ENCODE measurements at places on chromosomes 16 and 17.

GRCh38 chr16:49634235-49635008 is 221.5 kb downstream of the ZNF423 start:
- H3K4me1 ChIP-seq: no peaks in the 10 kb centered on the region
- no peak overlapping the region for H3K4me3 ChIP-seq
- no peak overlapping the region for H3K27ac ChIP-seq
- DNase-seq: no peak
- peaks cover 5% of the 10 kb centered on the region for H3K27me3 ChIP-seq
- H3K36me3 ChIP-seq: no peaks in the 10 kb centered on the region

- H3K27ac ChIP-seq: peak overlapping the region; percentile 66
- H3K4me1 ChIP-seq: peaks cover 33% of the 10 kb centered on the region
- DNase-seq: no peak
Observed at GRCh38 chr17:3738562-3739295, 15.0 kb downstream of the HASPIN start.

DNA sequence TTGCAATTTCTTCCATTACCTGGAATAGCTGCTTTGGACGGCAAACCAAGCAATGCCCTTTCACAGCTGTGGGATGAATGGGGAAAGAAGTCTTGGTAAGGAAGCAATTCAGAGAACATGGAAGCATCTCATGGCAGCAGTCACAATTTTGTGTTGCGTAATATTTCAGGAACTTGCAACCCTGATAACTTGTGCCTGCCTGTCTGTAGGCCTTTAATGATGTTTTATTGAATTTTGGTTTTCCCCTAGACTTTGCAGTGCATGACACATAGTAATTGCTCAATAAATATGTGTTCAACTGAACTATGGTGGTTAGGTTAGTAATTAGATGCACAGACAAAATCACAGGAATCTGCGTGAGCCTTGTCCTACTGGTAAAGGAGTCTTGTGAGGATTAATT is 439.5 kb downstream of the WWOX start:
- H3K27me3 ChIP-seq: no peaks in the 10 kb centered on the region
- no peaks in the 10 kb centered on the region for H3K4me1 ChIP-seq
- no peak overlapping the region for H3K27ac ChIP-seq
- H3K36me3 ChIP-seq: no peaks in the 10 kb centered on the region
- no peak for DNase-seq

DNA sequence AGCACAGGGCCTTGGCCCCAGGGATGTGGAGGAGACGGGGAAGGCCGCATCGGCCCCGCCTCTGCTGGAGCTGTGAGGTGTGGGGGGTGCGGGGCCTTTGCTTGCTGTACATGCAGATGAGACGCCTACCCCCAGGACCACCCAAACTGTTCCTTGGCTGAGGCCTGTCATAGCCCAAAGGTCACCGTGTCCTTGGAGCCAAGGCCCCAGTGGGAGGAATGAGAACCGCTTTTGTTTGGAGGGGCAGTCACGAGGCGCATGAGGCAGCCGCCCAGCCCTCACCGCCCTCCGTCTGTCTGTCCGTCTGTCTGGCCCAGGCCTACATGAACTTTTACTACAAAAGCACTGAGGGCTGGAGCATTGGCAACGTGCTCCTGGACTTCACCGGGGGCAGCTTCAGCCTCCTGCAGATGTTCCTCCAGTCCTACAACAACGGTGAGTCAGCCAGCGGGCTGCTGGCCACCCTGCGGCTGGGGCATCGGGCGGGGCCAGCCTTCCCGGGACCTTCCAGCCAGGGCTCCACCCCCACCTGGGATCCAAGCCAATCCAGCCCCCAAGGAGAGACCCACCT is 8.8 kb downstream of the TAX1BP3 start:
- H3K27ac ChIP-seq: no peak overlapping the region
- no peak for DNase-seq
- H3K27me3 ChIP-seq: no peaks in the 10 kb centered on the region
- peaks cover 8% of the 10 kb centered on the region for H3K36me3 ChIP-seq
- H3K4me1 ChIP-seq: peaks cover 9% of the 10 kb centered on the region

DNA sequence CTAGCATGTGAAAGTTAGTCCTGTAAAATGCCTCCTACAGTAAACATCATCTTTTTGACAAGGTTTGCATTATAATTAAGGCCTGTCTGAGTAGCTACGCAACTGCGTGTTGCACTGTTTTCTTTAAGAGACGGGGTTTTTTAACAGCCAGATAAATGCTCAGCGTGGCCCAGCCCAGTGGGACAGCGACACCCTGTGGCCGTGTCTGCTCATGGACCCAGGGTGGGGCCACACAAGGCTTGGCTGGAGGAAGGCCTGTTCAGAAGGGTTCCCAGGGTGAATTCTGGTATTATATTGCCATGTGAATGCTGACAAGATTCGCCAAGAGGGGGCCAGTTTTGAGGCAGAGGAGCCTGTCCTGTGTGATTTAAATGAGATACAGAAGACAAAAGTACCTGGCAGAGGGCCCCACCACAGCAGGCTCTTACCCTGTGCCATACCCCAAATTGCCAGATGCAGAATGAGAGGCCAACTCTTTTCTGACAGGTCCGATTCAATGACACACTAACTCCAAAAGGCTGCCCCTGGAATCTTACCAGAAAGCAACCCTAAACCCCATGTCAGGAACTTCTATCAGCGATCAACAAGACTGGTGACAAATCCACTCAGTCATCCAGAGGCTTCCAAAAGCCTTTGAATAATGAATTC is 65.9 kb upstream of the IRX6 start:
- peak; percentile 13 for DNase-seq
- peaks cover 1% of the 10 kb centered on the region for H3K27me3 ChIP-seq
- no peak overlapping the region for H3K27ac ChIP-seq
- H3K36me3 ChIP-seq: no peaks in the 10 kb centered on the region
- no peaks in the 10 kb centered on the region for H3K4me1 ChIP-seq

- H3K27ac ChIP-seq: no peak overlapping the region
- H3K4me1 ChIP-seq: no peaks in the 10 kb centered on the region
- H3K4me3 ChIP-seq: no peak overlapping the region
Observed at GRCh38 chr17:15270628-15271381, 5.7 kb upstream of the PMP22 start.

GRCh38 chr16:28062847-28063521 is 530 bp downstream of the GSG1L start:
- peaks cover 37% of the 10 kb centered on the region for H3K27me3 ChIP-seq
- no peak for DNase-seq

DNA sequence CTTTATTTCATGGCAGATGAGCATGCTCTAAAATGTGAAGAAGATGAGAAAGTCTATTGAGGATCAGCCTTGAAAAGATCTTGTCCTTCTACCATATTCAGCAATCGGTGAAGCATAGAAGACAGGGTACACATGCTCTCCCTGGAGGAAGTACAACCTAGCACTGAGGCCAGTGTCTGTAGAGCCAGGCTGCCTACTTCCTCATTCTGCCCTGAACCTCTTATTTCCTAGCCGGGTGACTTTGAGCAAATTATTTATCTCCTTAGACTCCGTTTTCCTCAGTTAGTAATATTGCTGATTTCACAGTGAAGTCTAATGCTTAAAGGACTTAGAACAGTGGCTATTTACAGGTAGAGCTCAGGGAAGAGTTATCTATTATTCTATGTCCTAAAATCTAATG is 58.4 kb downstream of the TMEM100 start:
- H3K27me3 ChIP-seq: peaks cover 2% of the 10 kb centered on the region
- no peak overlapping the region for H3K27ac ChIP-seq
- H3K36me3 ChIP-seq: no peaks in the 10 kb centered on the region
- peaks cover 20% of the 10 kb centered on the region for H3K4me1 ChIP-seq
- H3K4me3 ChIP-seq: peak overlapping the region; percentile 12
- DNase-seq: peak; percentile 13

DNA sequence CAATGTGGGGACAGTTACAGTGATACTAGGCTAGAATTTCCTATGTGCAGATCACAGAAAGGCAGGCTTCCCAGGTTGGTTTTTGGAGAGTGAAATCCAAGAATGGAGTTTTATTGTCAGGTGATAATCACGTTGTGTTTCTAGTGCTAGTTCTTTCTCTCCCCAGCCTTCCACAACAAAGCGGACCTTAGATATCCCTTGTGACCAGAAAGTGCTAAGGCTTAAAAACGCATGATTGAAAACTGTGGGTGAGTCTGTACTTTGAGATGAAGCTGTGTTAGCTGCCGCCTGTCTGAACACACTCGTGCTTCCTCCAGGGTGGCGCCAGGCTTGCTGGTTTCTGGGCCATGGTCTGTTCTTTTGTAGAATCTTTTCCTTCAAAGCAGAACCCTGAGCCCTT is 52.1 kb downstream of the BANP start:
- H3K36me3 ChIP-seq: peaks cover 13% of the 10 kb centered on the region
- H3K27ac ChIP-seq: no peak overlapping the region
- no peak overlapping the region for H3K4me3 ChIP-seq
- no peaks in the 10 kb centered on the region for H3K27me3 ChIP-seq
- peaks cover 12% of the 10 kb centered on the region for H3K4me1 ChIP-seq

- H3K4me1 ChIP-seq: peaks cover 7% of the 10 kb centered on the region
- H3K4me3 ChIP-seq: no peak overlapping the region
- DNase-seq: peak; percentile 78
- no peaks in the 10 kb centered on the region for H3K27me3 ChIP-seq
Observed at GRCh38 chr17:46940692-46941404, 17.9 kb downstream of the GOSR2 start.

- DNase-seq: no peak
- H3K27me3 ChIP-seq: no peaks in the 10 kb centered on the region
- peak overlapping the region; percentile 33 for H3K27ac ChIP-seq
- H3K36me3 ChIP-seq: peaks cover 38% of the 10 kb centered on the region
Observed at GRCh38 chr16:16048904-16049582, 99.6 kb downstream of the ABCC1 start.

- H3K36me3 ChIP-seq: no peaks in the 10 kb centered on the region
- H3K4me1 ChIP-seq: no peaks in the 10 kb centered on the region
- peaks cover 9% of the 10 kb centered on the region for H3K27me3 ChIP-seq
- no peak for DNase-seq
Observed at GRCh38 chr16:83366228-83366627, 441.6 kb upstream of the HSBP1 start.

DNA sequence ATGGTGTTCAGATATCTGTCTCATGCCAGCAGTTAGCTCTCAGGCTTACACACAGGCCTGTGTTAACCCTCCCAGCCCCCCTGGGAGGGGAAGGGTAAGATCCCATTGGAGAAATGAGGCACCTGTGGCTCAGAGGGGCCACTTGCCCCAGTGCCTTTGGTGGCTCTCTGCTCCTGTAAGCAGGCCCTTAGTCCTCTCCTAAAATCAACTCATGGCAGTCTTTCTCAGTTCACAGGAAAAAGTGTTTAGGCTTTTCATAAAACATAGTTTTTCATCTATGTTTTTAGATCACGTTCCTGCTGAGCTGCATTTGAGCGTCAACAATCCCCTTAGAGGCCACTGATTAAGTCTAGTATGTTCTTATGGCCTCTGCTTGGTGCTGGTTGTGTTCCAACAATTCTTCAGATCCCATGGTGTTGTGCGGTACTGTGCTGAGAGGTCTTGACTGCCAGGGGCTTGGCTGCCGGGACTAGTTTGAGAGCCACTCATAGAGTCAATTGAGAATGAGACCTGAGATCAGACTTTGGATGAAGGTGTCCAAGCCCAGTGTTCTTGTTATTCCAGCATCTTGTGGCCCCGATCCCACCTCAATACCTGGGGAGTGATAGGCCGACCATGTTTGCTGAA is 10.6 kb downstream of the TAOK2 start:
- no peak overlapping the region for H3K27ac ChIP-seq
- no peak overlapping the region for H3K4me3 ChIP-seq
- H3K4me1 ChIP-seq: peaks cover 3% of the 10 kb centered on the region

Data from memory B cell (primary cell).